ENCODE measurements at places on chromosomes 5 and 9.
A peak's percentile ranks its signal among the peaks of the same experiment; 100 is the strongest.

DNA sequence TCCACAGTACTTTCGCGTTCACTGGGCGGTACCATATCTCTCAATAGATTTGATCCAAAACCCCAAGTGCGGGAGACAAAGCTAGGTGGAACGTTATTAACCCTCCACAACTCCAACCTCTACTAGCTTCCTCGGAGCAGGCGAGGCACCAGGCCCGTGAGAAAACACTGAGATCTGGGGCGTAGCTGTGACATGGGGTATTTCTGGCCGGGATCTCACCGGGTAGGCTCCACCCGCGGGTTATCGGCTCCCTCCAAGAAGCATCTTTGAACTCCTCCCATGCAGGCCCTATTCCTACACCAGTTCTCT, 350 bp upstream of the SLC25A46 start:
- DNase-seq, result no peak

DNA sequence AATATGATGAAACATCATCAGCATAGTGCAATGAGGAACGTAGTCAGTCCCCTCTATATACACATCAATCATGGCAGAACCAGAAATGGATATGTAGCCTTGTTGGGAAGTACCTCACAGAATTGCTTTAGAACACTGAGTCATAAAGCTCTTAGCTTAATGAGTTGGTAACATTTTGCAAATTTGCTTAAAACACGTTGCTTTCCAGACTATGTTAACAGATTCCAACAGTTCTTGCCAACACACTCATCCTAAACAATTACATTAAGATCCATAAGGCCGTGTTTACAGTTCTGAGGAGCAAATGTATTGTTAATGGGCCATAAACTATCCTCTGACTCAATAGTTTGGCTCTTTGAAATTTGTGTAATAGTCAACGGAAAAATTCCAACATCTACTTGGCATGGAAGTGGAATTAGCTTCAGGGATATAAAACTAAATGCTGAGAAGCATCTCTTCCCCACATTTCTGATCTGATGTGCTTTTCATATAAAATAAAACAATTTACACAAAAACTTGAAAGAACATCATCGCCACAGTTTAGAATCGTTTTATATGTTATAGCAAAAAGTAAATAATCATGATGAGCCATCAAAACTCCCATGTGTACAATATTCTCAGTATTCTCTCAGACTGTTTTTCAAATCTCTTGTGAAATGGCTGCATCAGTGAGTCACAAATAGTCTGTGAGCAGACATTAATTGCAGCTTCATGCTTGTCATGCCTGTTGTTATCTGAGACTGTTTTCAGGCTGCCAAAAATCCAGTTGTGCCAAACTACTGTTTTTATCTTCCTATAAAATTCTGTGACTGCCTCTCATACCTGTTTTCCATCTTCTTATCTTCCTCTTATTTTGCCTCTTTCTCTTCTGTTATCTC, 291.9 kb downstream of the COX7C start:
- no peak for DNase-seq

- DNase-seq, result no peak
These were observed 63.7 kb upstream of the IFNK start for GRCh38 chr9:27460226-27461023.

GRCh38 chr5:9667906-9668305, 37.8 kb upstream of the TAS2R1 start:
- DNase-seq, result no peak

- DNase-seq, result no peak
These were observed 195.0 kb upstream of the TBC1D2 start for GRCh38 chr9:98450496-98450895.

GRCh38 chr5:132543472-132544201, at the start of gene IL5:
Gene IL5 (minus strand): TSS chr5:132543522. CDS start chr5:132543478, 44 bp downstream.
- DNase-seq, result no peak

DNA sequence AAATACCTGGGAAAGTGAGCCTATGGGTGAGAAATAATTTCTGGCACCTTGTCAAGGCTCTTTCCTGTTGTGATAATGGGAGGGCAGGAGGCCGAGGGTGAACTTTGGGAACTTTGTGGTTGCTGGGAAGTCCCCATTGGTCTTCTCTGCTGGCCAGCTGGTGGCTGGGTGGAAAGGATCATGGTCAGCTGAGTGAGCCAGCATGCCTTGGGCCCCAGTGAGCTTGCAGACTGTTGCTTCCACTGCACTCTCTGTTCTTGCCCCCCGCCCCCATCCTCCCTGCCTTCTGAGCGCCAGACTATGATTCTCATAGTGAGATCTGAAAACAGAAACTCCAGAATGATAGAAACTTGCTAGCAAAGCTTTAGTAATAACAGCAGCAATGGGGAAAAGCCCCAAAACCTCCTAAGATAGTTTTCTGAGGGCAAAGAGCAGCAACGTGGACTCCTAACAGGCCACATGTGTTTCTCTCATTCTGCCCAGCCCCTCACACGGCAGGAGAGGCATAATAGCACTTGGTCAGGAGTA, 139.2 kb upstream of the SMARCA2 start:
- peak; percentile 53 for DNase-seq

GRCh38 chr9:11821306-11821975, 871.7 kb upstream of the TYRP1 start:
- no peak for DNase-seq

- DNase-seq, result no peak
These were observed 352.4 kb upstream of the ACTBL2 start for GRCh38 chr5:57834829-57835608.
